ENCODE measurements at places on chromosomes 2 and 18.

DNA sequence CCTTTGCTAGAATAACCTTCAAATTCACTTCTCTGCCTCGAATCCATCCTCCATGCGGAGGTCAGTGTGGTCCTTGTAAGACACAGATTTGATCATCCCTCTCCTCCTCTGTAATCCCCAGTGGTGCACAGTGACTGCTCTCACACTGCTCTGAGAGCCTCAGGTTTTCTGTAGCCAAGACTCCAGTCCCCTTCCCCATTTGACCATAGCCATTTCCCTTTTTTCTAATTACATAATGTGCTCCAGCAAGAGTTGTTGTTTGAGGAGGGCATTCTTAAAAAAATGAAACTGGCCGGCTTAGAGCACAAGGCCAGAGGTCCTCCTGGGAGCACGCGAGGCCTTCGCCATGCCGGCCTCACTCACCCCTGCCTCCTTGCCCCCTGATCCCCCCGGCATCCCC lies 34.7 kb upstream of the LPIN1 start:
- no peak for DNase-seq

DNA sequence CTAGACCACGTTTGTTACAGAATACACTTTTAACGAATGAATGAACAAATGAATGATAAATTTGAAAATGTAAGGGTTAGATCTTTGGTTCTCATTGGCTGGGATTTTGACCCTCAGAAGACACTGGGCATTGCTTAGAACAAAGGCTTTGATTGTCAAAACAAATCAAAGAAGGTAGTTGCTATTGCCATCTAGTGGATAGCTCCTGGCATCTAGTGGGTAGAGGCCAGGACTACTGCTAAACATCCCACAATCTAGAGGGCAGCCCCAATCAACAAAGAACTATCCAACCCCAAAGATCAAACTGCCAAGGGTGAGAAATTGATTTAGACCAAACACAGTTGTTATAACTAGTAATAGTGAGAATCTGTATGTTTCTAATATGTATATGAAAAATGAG lies 552.3 kb downstream of the KCNJ3 start:
- DNase-seq: no peak

- peak; percentile 45 for DNase-seq
Observed at GRCh38 chr18:24878289-24878688, 417.9 kb downstream of the HRH4 start.

GRCh38 chr2:239114616-239115265 lies 266.9 kb downstream of the TWIST2 start:
- DNase-seq: no peak

GRCh38 chr2:112680666-112681101 lies 34.9 kb downstream of the SLC20A1 start:
- DNase-seq: no peak

DNA sequence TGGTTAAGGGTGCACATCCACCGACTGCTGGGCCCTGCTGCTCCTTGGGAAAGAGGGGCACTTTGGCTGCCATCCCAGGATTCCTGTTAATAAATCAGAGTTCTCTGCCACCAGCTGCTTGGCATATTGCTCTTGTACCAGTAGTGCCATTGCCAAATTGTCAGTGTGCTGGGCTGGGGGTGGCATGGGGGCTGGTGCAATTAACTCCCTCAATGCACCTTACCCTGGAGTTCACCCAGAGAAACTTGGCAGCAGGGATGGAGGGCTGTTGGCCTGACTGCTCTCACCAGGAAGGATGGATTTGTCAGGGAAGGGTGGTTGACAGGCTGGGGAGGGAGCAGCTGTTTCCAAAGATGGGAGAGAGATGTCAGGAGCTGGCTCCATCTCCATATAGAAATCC lies 94.6 kb upstream of the SKOR2 start:
- DNase-seq: no peak

GRCh38 chr2:104687147-104687546 lies 166.8 kb upstream of the POU3F3 start:
- DNase-seq: no peak

DNA sequence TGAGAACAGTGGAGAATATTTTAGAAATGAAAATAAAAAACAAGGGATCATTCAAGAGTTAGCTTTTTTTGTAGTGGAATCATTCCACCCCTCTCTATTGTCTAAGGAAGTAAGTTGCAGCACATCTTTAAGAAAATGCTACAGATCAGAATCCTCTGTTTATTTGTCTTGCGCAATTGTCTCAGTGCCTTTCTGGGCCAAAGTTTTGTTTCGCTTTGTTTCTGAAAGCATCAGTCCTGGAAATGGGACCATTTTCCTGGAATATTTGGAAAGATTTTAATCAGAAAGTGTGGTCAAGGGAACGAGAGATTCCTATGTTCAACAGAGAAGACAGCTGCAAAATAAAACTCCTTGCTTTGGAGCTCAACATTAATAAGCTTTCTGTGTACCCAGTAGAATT lies 74.0 kb downstream of the NRXN1 start:
- no peak for DNase-seq

- DNase-seq: no peak
Observed at GRCh38 chr2:64015391-64015790, 3.8 kb downstream of the VPS54 start.

- DNase-seq: no peak
Observed at GRCh38 chr2:65403529-65403915, 28.9 kb downstream of the SPRED2 start.

- no peak for DNase-seq
Observed at GRCh38 chr2:105842555-105842954, 97.8 kb downstream of the NCK2 start.

DNA sequence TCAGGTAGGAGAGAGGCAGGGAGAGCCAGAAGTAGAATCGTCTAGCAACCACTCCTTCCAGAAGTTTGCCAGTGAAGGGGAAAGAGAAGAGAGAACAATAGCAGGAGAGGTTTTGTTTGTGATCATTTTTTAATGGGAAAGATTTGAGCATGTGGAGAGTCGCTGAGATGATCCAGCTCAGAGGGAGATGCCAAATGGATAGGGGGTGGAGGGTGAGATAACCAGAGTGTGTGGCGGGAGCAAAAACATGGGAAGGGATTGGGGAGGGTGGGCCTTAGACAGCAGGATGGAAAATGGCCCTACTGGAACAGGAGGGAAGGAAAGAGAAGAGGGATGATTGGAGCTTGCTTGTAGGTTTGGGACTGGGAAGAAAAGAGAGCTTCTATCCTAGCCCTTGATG lies 269.8 kb downstream of the GLI2 start:
- DNase-seq: no peak

GRCh38 chr18:25062720-25063119 lies 289.2 kb downstream of the ZNF521 start:
- no peak for DNase-seq

GRCh38 chr2:216056739-216057138 lies 24.9 kb downstream of the PECR start:
- DNase-seq: no peak

DNA sequence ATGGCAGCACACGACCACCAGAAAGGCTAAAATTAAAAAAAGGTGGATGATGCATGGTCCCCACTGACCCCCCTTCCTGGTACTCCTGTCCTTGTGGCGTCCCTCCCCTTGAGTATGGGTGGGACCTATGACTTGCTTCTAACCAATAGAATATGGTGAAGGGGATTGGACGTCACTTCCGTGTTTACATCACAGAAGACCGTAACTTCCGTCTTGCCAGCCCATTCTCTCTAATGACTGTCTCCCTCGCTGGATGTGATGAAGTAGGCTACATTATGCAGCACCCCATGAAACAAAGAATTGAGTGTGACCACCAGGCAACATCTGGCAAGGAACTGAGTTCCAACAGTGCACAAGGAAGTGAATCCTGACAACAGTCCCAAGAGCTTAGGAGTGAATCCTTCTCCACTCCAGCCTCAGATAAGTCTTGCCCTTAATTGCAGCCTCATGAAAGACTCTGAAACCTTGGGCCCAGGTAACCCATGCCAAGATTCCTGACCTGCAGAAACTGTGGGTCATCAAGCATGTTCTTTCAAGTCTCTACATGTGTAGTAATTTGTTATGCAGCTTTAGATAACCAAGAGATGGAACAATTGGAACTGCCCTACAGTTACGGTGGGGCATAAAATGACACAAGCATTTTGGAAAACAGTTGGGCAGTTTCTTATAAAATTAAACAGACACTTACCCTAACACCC lies 80.1 kb upstream of the NPAS2 start:
- DNase-seq: no peak

- no peak for DNase-seq
Observed at GRCh38 chr2:24785671-24786321, 7.4 kb downstream of the PTRHD1 start.
